ENCODE measurements at places on chromosomes 4 and X. TPM values are rescaled to one million over a fixed set of nuclear protein-coding genes. Genes with fewer than 3 reads are reported as not detected.

The CHRNA9 gene
- total RNA-seq = not detected

GRCh38 chr4:27154706-27155105, 294.1 kb downstream of the STIM2 start:
- no peaks in the 10 kb centered on the region for H3K27me3 ChIP-seq
- H3K27ac ChIP-seq = no peak overlapping the region
- DNase-seq = no peak
- H3K36me3 ChIP-seq = no peaks in the 10 kb centered on the region
- H3K4me3 ChIP-seq = no peak overlapping the region

The ADGRG2 gene
- total RNA-seq = not detected

The STK32B gene
- not detected for total RNA-seq

The NUDT10 gene
- not detected for total RNA-seq

The ENPEP gene
- total RNA-seq = not detected

- H3K27me3 ChIP-seq = no peaks in the 10 kb centered on the region
- no peaks in the 10 kb centered on the region for H3K4me1 ChIP-seq
- no peaks in the 10 kb centered on the region for H3K36me3 ChIP-seq
- no peak overlapping the region for H3K27ac ChIP-seq
- no peak for DNase-seq
- H3K4me3 ChIP-seq = no peak overlapping the region
Observed at GRCh38 chr4:85828027-85828890, 353.3 kb downstream of the ARHGAP24 start.

- H3K27ac ChIP-seq = no peak overlapping the region
- H3K27me3 ChIP-seq = peaks cover 4% of the 10 kb centered on the region
- DNase-seq = no peak
Observed at GRCh38 chr4:89110541-89110985, 770 bp upstream of the TIGD2 start.

DNA sequence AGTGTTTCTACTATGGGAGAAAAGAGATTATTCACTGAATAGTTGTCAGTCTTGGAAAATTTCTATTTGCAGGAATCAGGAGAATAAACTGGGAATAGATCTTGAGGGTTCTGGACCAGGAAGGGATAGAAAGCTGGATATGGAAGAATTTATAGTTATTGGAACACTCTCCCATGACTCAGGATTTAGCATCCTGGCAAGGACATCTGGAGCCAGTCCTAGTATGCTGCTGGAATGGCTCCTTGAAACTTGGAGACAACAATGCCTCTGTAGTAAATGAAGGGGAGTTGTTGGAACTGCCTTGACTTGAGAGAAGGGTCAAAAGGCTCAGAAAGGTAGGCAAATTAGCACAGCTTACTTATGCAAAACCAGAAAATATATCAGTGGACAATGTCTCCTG, 23.5 kb upstream of the THOC2 start:
- peaks cover 27% of the 10 kb centered on the region for H3K4me1 ChIP-seq
- DNase-seq = no peak
- H3K27me3 ChIP-seq = no peaks in the 10 kb centered on the region
- no peak overlapping the region for H3K27ac ChIP-seq

DNA sequence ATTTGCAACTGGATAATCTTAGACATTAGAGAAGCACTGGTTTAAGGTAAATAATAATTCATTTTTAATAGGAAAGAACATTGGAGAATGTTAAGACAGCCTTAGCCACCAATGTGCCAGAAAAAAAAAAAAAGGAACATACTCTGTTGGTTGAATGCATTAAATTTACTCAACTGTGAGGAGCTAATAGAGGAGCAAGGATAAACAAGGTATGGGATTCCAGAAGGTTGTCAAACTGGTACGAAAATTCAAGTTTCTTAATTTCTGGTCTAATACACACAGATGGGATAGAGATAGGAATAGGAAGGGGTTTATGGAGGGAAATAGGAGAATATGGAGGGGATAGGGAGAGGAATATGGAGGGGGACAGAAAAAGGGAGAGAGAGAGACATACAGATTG, 1096.6 kb downstream of the ARAP2 start:
- H3K36me3 ChIP-seq = no peaks in the 10 kb centered on the region
- H3K4me1 ChIP-seq = no peaks in the 10 kb centered on the region
- H3K27ac ChIP-seq = no peak overlapping the region
- no peak for DNase-seq
- no peak overlapping the region for H3K4me3 ChIP-seq

DNA sequence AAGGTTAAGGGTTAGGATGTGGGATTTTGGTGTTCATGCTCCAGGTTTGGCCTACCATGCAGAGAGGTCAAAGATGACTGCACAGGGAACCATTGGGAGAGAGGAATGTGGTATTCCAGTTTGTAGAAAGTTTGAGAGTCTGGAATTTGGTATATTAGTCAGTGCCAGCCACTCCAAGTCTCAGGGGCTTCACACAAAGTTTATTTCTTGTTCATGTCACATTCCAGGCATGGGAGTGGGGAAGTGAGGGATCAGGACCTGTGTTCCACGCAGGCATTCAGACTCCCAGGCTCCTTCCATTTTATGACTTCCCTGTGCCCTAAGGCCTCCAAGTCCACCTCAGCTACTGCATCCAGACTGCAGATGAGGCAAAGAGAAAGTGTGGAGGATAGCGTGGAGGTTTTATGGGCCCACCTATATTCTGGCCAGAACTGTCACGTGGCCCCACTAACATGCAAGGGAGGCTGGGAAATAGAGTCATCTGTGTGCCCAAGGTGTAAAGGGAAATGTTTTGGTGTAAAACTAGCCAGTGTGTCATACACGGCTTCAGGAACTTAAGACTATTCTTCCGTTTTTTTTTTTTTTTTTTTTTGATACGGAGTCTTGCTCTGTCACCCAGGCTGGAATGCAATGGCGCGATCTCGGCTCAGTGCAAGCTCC, 140.6 kb upstream of the SCML1 start:
- H3K36me3 ChIP-seq = no peaks in the 10 kb centered on the region
- no peak for DNase-seq
- H3K4me1 ChIP-seq = peaks cover 12% of the 10 kb centered on the region
- H3K27me3 ChIP-seq = no peaks in the 10 kb centered on the region
- H3K27ac ChIP-seq = no peak overlapping the region
- H3K4me3 ChIP-seq = no peak overlapping the region

DNA sequence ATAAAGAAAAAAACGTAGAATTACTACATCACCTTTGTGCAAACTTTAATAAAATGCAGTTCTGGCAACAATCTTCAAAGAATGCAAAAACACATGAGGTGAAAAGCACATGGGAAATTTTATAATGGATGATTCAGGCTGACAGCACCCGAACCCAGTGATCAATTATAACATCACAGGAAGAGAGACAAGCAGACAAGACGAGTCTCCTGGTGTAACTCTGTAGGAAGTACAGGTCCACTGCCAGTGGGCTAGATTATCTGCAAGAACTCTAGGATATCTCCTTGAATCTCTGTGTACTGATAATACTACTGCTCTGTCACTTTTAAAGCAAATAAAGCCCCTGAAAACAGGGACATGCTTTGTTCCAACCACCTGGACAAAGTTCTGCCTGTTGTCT, 58.9 kb upstream of the NXF3 start:
- H3K4me1 ChIP-seq = peaks cover 10% of the 10 kb centered on the region
- DNase-seq = no peak

All from HepG2 (cell line).